ENCODE measurements at places on chromosomes 13 and 19.

DNA sequence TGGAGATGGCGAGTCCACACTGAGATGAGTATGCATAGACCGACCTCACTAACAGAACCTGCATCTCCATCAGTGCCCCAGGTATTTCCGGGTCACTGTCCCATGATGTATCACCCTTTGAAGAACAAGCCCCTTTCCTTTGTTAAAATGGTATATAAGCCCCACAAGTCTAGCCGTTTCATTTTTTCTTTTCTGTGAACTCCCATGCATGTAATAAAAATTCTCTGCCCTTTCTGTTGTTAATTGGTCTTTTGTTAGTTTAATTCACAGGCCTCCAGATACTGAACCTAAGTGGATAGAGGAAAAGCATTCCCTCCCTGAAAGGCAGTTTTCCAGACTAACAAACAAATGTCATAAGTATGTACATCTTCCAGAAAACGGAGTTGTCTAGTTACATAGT, 15.0 kb upstream of the CD177 start:
- no peak for DNase-seq

DNA sequence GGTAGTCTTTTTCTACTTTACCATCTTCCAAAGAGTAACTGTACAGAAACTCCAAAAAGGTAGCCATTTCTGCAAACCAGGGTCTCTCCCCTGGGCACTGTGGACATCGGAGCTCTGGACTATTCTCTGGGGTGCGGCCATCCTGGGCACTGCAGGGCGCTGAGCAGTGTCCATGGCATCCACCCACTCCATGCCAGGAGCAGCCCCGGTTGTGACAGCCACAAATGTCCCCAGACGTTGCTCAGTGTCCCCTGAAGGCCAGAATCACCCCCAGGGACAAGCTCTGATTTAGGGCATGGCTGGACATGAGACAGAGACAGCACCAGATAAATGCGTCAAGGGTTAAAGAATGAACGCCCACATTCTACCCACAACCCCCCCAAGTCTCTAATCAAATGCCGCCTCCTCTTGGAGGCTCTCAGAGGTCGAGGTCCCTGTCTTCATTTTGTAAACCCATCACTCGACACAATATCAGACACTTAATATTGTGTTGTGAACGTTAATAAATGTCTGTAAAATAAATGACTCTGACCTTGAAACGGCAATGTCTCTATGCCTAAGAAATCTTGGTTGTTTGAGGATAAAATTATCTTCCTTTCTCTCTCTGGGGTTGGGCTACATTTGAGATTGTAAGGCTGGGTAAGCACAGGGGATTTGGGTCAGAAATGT, 8.9 kb downstream of the GNG7 start:
- DNase-seq: no peak

GRCh38 chr13:43520351-43520750, 266.4 kb downstream of the ENOX1 start:
- no peak for DNase-seq

GRCh38 chr19:18253716-18254115, 20.5 kb downstream of the IQCN start:
- DNase-seq: no peak

GRCh38 chr19:17519967-17520366, 8.5 kb downstream of the PGLS start:
- no peak for DNase-seq

DNA sequence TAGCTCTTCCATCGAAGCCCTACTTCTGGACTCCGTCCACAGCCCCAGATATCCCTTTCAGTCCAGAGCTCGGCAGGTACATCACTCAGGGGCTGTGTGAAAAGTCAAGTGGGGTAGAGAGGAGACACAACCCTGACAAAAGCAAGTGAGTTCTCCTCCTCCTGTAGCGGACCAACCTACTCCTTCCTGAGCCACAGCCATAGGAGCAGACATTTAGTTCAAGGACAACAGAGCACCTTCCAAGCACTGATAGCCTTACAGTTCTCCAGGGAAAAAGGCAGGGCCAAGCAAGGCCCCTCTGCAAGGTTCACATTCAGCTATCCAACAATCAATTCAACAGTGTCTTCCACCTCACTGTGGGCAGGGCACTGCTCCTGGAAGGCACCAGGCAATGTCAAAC, 89.0 kb downstream of the FGF14 start:
- no peak for DNase-seq

- no peak for DNase-seq
Observed at GRCh38 chr19:7527516-7528191, 5.2 kb downstream of the MCOLN1 start.

GRCh38 chr19:8815780-8816179, 16.3 kb downstream of the ZNF558 start:
- DNase-seq: no peak

DNA sequence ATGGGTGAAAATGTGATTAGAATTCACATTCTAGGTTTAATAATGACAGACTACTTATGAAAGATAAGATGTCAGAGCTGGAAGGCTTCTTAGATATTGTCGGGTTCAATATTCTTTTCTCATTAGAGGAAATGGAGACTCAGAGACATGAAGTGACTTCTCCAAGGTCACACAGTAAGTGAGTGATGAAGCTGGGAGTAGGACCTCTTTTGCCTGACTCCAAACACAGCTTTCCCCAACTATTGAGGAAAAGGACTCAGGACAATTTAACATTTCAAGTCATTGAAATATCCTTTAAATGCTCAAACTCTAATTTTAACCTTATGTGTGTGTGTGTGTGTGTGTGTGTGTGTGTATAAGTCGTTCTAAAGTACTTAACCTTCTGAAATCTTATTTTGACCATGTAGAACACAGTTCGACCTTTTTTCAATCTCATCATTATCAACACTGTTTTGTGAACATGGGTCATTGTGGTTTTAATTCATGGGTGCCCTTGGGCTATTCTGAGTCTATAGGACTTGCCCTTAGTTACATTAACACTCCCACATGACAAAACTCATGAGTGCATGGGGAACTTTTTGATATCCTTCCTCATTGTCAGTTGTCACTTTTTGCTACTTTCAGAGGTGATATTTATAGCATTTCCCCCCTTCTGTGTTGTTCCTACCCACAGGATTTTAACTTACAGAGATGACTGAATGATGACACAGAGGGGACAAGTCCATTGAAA, 53.0 kb downstream of the LRCH1 start:
- no peak for DNase-seq

All from stimulated activated CD8-positive, alpha-beta memory T cell treated with anti-CD3 and anti-CD28 coated beads, Interleukin-2, amount 100 ng/mL, for 1 hour (primary cell).